Mammary epithelial cell (primary cell): ENCODE measurements at places on chromosomes 3 and 15. TPM values are rescaled to one million over a fixed set of nuclear protein-coding genes. Genes with fewer than 3 reads are reported as not detected.

- DNase-seq: no peak
Measured at GRCh38 chr3:15291589-15292541, 40.5 kb downstream of the SH3BP5 start.

DNA sequence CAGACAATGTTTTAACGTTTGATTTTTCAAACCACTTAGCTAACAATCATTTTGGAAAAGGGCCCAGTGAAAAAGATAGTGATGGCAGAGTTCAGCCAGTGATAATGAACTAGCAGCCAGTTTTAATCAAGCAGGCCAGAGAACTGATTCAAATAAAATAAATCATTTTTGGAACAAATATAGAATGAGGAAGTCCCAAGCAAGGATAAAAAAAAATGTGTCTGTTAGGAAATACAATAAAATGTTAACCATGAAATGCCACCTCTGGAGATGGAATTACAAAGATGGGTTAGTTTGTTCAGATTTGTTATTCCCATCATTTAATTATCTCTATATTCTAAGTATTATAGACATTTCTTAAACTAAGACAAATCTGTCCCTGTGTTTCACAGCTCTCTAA, 1.1 kb downstream of the HERC1 start:
- no peak for DNase-seq

- no peak for DNase-seq
Measured at GRCh38 chr3:195770081-195770840, 41.5 kb downstream of the MUC4 start.

DGKG gene
- polyA plus RNA-seq: 2.1 TPM

- no peak for DNase-seq
Measured at GRCh38 chr15:24919446-24919845, 35.3 kb upstream of the SNRPN start.

PLSCR5 gene
- not detected for polyA plus RNA-seq

GOLGA8T gene
- not detected for polyA plus RNA-seq

CTXND1 gene
- not detected for polyA plus RNA-seq

DNA sequence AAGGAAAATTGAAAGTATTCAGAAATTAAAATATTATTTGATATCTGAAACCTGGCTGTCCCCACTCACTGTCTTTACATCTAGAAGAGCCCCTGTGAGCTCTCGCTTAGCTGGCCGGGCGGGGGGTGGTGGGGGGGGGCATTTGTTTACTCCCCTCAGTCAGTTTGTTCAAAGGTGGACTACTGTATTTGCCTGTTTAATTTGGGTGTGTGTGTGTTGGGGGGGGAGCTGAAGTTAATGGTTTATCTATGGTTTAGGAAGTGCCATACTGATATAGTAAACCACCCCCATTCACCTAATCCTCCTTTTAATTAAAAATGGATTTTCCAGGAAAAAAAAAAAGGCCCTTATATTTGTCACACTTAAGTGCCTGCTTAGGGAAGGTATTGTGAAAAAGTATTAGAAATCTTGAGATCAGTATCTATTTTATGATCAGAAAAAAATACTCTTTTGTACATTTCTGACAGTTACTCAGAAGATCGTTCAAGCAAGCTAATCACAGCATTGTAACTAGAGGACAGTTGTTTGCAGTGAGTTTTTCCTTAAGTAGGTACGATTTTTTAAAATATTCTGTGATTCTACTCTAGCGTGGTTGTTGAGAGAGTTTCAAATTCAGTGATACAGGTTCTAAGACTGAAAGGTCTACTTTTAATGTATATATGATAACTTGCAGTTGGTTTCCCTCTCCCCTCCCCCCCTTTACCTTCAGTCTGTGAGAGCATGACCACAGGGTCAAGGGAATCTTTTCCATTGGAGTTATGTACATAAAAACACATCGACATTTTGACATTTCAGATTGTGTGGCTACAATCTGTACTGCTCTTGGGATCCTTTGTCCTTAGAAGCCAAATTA, 8.5 kb downstream of the NR2F2 start:
- DNase-seq: no peak

DNA sequence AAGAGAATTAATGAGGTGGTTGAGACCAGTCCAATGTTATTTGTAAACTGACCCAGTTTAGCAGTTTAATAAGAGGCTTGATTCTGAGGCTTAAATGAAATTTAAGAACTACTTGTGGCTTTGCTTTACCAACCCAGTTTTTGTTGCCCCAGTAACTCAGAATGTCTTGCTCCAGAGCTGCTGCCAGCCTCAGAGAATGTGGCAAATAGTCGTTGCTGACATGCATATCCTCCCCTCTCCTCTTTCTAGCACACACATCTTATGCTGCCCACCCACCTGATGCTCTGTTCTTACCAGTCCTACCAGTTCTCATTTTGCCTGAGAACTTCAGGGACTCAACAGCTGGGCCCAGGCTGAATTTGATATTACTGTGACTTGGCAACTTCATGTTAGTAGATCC, 92.4 kb upstream of the TSC22D2 start:
- DNase-seq: no peak

MAP3K13 gene
- 11.7 TPM for polyA plus RNA-seq

- no peak for DNase-seq
Measured at GRCh38 chr3:32640939-32641338, 44.0 kb upstream of the CNOT10 start.

- DNase-seq: no peak
Measured at GRCh38 chr15:74551714-74552113, 10.7 kb downstream of the ARID3B start.

- DNase-seq: peak; percentile 39
Measured at GRCh38 chr3:18307529-18307928, 117.6 kb downstream of the SATB1 start.

GRCh38 chr3:107524841-107525643, 2.3 kb downstream of the BBX start:
- peak; percentile 52 for DNase-seq

LXN gene
- 6.8 TPM for polyA plus RNA-seq

- DNase-seq: peak; percentile 12
Measured at GRCh38 chr15:47358876-47359275, 358.4 kb upstream of the SEMA6D start.

DNA sequence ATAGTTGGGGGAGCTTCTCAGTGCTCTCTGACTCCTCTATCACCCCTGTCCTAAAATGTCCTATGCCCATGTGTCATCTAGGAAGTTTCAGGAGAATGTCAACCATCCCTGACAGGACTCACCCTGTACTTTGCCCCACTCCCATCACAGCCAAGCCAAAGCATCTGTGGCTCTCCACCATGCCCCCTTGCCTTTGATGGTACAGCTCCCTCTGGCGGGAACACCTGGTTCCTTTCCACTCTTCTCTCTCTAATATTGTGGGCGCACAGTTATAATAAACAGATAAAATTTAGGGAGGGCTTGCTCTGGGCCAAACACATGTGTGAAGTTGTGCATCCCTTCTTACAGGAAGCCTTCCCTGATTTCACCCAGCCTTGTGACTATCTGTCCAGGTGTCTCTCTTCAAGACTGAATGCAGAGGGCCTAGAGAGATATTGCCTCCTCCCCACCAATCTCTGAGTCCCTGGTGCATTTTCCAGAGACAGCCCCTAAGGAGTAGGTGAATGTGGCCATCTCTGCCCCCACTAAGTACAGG, 62.8 kb downstream of the ISG20 start:
- DNase-seq: no peak

DNA sequence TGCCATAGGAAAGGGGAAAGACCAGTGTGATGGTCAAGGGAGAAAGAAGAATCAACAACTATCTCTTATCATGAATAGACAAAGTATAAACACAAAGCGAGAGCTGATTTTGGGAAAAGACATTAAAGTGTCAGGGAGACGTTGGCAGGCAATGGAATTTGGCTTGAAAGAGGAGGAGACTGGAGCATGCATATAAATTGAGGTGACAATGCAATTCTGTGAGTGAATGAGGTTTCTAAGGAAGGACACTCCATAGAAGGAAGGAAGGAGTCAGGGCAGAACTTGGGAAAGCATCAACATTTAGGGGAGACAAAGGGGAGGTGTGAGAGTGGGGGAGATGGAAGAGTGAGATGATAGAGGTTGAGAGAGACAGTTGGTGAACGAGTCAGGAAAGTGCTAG, 543.0 kb upstream of the TBL1XR1 start:
- DNase-seq: no peak
